Cortex of kidney (tissue), 1 donor: ENCODE measurements at places on chromosomes 1 and 21.

- no peak for DNase-seq
Measured at GRCh38 chr1:229221106-229222019, 49.5 kb upstream of the RAB4A start.

- DNase-seq = no peak
Measured at GRCh38 chr1:31222176-31222575, 17.5 kb downstream of the NKAIN1 start.

GRCh38 chr1:225422795-225423517 lies 4.9 kb downstream of the LBR start:
- no peak for DNase-seq

GRCh38 chr1:12383001-12383400 lies 153.2 kb downstream of the VPS13D start:
- DNase-seq = no peak

- no peak for DNase-seq
Measured at GRCh38 chr1:99149952-99150351, 114.3 kb upstream of the PLPPR4 start.

- DNase-seq = no peak
Measured at GRCh38 chr1:178945763-178946266, 74.9 kb upstream of the ANGPTL1 start.

- DNase-seq = no peak
Measured at GRCh38 chr1:165631342-165632151, 513 bp downstream of the MGST3 start.

DNA sequence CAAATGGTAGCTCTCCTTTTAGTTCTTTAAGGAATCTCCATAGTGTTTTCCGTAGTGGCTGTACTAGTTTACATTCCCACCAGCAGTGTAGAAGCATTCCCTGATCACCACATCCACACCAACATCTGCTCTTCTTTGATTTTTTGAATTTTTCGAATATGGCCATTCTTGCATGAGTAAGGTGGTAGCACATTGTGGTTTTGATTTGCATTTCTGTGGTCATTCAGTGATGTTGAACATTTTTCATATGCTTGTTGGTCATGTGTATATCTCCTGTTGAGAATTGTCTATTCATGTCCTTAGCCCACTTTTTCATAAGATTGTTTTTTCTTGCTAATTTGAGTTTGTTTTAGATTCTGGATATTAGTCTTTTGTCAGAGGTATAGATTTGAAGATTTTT lies 84.6 kb upstream of the B3GALT2 start:
- no peak for DNase-seq

GRCh38 chr1:203454986-203455471 lies 20.6 kb upstream of the PRELP start:
- DNase-seq = no peak

GRCh38 chr1:150234566-150235293 lies 1.2 kb downstream of the ANP32E start:
- no peak for DNase-seq

DNA sequence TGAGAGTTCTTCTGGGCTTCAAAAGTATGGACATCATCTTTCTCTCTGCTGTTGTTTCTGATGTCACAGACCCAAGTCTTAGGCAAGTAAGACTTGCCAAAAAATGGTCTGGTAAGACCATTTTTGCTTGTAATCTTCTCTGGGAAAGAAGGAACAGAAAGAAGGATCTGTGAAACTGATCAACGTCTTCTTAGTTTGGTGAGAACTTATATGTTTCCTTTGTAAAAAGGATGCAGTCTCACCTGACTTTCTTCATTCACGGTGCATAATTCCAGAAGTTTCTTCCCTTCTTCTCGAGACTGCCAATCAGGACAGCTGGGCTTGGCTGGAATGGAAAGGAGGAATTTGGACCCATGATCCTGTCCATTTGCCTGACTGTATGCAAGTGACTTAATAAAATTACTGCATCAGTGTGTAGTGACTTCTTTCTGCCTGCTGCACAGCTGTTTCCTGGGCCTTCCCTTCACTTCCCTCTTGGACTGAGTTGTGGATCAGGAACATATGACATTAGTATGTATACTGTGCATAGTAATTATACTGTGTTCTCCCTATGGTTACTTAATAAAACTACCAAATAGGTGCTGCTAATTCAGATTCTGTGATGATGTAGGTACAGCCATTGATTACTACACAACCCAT lies 7.6 kb upstream of the DENND1B start:
- DNase-seq = no peak

DNA sequence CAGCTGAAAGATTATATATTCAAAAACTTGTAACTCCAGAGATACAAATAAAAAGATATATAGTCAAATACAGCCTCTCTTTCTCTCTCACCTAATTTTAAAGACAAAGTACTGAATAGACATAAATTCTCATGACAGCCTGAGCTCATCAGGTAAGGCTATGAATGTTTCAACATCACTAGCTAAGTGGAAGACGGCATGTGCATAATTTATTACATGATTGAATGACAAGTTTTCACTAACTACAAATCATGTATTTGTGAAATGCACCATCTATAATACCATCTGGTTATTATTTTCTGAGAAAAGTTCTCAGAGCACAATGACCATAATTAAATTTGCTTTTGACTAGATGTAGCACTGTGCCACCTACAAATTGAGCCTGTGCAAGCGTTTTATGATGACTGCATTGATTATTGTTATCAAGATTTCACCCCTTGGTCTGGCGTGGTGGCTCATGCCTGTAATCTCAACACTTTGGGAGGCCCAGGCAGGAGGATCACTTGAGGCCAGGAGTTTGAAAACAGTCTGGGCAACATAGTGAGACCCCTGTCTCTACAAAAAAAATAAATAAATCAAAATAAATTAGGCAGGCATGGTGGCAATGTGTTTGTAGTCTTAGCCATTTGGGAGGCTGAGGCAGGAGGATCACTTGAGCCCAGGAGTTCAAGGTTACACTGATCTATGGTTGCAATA lies 128.2 kb downstream of the APP start:
- DNase-seq = no peak
